ENCODE measurements at places on chromosomes 13 and 19.

- peak; percentile 64 for DNase-seq
These were observed 558 bp upstream of the PPAN start for GRCh38 chr19:10105509-10106099.

GRCh38 chr19:36163813-36164212, 11.6 kb upstream of the COX7A1 start:
- no peak for DNase-seq

- no peak for DNase-seq
These were observed 574 bp downstream of the ZNF227 start for GRCh38 chr19:44212866-44213346.

GRCh38 chr19:5621311-5621944, 1.1 kb downstream of the SAFB2 start:
- no peak for DNase-seq

GRCh38 chr19:18611327-18612050, 1.2 kb upstream of the TMEM59L start:
- no peak for DNase-seq

- DNase-seq: no peak
These were observed 114.2 kb upstream of the CLDN10 start for GRCh38 chr13:95438297-95438696.

- no peak for DNase-seq
These were observed 18.4 kb downstream of the SPATA13 start for GRCh38 chr13:24178847-24179485.

- no peak for DNase-seq
These were observed 536 bp upstream of the AKAP8 start for GRCh38 chr19:15379999-15380647.
